ENCODE measurements at places on chromosomes 6 and 20. TPM values are rescaled to one million over a fixed set of nuclear protein-coding genes. Genes with fewer than 3 reads are reported as not detected.

DNA sequence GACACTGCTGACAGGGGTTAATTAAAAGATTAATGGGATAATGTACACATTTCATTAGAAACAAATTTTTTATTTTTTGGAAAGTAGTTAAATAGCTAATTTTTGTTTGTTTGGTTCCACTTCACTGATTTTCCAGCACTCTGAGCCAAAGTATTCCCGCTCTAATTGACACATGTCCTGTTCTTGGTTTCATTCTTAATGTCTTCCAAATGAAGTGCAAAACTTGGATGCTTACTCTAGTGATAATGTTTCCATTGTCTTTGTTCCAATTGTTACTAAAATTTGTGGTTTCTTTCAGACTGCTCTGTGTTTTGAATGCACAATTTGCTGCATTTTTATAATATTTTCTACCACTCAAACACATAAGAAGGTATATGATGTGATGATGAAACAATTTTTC lies 794.3 kb downstream of the PHF3 start:
- DNase-seq = no peak

GRCh38 chr20:12717061-12717460 lies 291.7 kb upstream of the SPTLC3 start:
- DNase-seq = no peak

DNA sequence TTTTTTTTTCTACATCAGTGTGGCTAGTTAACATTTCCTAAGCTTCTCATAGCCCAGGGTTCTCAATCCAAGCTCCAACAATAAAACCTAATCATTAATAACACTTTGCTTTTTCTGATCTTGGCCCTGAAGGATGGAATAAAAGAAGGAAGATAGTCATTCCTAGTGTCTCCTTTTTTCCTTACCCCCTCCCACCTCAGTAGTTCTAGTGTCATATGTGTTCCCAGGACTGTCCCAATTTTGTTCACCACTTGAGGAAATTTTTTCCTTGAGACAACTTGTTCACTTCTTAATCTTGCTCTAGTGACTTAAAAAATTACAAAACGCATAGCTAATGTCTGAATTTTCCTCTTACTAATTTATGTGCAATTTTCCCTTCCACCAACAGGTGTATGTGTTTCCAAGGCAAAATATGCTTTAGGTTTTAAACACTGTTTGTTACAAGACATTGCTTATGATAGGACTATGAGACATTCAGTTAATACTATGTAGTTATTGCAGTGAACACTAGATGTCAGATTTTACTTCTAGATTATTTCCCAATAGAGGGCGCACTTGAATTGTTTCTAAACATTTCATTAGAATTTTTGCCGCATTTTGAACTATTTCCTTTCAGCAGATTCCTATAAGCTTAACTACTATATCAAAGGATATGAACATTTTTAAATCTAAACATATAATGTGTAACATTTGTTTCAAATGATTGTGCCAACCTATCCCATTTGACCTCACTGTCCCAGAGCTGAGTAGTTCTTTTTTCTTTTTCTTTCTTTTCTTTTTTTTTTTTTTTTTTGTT lies 18.5 kb upstream of the C6orf141 start:
- DNase-seq = no peak

DNA sequence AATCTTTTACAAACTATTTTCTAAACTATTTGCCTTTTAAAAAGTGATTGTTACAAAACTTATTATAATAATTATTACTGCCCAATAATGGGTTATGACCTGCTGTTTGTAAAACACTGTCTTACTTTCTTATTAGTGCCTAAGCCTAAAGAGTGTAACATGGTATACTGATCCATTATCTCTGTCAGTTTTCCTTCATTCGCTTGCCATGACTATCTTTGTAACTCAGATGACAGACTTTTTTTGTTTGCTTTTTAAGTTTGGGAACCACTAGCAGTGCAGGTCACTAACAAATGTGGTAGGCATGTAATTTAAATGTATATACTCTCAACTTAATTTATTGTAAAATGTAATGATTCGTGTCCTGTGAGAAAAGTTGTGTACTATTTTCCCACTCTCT lies 9.9 kb upstream of the TFB1M start:
- no peak for DNase-seq

- no peak for DNase-seq
Observed at GRCh38 chr6:105757512-105758200, 328.5 kb upstream of the PRDM1 start.

DNA sequence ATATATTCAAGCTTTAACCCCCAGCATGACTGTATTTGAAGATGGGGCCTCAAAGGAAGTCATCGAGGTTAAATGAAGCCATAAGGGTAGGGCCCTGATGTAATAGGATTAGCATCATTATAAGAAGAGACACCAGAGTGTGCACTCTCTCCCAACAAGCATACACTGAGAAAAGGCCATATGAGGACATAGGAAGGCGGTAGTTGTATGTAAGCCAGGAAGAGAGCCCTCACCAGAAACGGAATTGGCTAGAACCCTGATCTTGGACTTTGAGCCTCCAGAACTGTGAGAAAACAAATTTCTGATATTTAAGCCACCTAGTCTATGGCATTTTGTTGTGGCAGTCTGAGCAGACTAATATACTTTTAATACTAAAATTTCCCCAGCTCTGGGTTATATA lies 150.1 kb upstream of the STXBP5 start:
- DNase-seq = no peak

DNA sequence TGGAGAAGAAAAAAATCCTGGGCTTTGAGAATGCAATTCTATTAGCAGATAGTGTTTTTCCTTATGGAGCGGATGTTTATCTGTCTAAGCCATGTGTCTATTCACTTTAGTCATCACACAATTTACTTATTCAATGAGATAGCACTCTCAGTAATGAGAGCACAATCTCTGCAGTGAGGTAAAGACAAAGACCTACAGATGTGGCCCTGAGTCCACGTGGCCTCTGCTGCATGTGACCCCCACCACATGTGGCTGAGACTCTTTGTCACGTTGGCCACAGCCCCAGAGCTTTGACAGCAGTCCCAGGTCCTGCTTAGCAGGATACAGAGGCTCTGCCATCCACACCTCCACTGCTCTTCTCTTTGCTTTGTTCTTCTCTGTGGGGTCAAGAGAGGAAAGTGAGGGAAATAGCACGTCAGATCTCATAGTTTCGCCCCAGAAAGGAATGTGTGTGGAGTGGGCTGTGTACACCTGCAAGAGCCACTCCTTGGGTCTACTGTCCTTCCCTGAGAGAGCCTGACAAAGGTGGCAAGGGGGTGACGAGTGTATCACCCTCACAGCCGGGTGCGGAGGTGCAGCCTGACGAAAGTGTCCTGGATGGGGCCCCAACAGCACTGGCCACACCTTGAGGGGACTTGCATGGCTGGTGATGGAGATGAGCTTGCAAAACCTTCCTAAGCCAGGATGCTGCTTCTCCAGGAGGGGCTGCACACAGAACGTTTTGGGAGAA lies 40.7 kb downstream of the ZNF831 start:
- DNase-seq = no peak

- no peak for DNase-seq
Observed at GRCh38 chr6:133956416-133957049, 3.5 kb downstream of the TBPL1 start.

- DNase-seq = no peak
Observed at GRCh38 chr6:24408719-24409410, 6.1 kb downstream of the MRS2 start.

- no peak for DNase-seq
Observed at GRCh38 chr6:110548110-110548847, 71.9 kb upstream of the SLC22A16 start.

DNA sequence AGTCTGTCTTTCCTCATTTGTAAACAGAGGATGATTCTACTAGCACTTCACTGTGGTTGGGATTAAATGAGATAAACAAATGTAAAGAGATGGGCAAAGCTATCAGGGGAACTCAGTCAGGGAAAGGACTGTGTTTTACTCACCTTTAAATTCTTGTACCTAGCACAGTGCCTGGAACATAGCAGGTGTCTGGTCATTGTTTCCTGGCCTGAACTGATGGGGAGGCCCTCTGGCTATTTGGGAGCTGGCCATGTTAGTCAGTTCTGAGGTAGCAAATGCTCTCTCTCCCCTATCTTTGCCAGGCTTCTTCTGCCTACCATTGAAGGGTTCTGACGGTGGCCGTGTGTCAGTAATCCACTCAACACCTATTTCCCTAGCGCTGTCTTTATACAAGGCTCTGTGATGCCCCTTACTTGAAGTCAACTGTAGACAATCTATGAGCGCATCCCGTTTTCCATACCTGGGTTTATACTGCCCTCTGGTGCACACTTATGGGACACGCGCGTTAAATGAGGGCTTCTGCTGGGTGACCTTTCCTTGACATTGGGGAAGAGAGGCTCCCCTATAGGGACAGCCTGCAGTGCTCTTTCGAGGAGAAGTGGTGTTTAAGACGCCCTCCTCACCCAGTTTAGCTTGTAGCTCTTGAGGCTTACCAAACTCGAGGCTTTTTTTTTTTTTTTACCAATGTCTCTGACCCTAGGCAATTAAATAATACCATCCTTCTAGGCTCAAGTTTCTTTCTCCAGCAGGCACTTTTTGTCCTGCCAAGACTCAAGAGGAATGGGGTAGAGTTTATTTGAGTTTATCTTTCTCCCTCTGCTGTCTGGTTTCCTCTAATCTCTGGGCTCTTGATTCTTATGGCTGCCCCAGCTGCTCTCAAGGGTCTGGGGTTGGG lies 4.0 kb upstream of the SPATS1 start:
- DNase-seq = no peak

GRCh38 chr20:63766695-63767426 lies 27.3 kb downstream of the SLC2A4RG start:
- no peak for DNase-seq

GRCh38 chr6:164097551-164098398 lies 683.3 kb downstream of the QKI start:
- DNase-seq = no peak

DNA sequence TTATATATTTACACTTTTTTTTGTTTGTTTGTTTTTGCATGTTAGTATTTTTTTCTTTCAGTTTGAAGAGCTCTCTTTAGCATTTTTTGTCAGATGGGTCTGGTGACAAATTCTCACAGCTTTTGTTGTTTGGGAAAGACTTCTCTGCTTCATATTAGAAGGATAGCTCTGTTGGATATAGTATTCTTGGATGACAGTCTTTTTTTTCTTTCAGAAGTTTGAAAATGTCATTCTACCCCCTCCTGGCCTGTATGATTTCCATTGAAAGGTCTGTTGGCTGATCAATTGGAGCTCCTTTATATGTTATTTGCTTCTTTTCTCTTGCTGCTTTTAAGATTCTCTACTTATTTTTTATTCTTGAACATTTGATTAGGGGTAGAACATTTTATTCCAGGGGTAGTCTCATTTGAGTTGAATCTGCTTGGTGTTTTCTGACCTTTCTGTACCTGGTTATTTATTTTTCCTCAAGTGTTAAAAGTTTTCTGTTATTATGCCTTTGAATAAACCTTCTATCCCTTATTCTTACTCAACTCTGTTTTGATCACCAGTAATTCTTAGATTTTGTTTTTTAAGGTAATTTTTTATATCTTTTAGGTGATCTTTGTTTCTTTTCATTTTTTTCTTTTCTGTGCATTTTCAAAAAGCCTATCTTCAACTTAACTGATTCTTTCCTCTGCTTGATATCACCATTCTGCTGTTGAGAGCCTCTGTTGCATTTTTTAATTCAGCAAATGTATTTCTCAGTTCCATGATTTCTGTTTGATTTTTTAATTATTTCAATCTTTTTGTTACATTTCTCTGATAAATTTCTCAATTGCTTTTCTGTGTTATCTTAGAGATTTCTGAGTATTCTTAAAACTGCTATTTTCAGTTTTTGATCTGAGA lies 176.8 kb upstream of the ECI2 start:
- no peak for DNase-seq

- DNase-seq = no peak
Observed at GRCh38 chr6:38436726-38437465, 202.8 kb downstream of the BTBD9 start.

- no peak for DNase-seq
Observed at GRCh38 chr6:36721369-36722140, 23.9 kb downstream of the RAB44 start.

GRCh38 chr6:153966001-153966400 lies 73.0 kb upstream of the OPRM1 start:
- DNase-seq = no peak

GRCh38 chr20:63652192-63652980 lies 838 bp downstream of the STMN3 start:
- DNase-seq = no peak

GRCh38 chr20:36741072-36741471 lies 4.8 kb downstream of the NDRG3 start:
- DNase-seq = no peak

- no peak for DNase-seq
Observed at GRCh38 chr20:42341654-42342053, 723.5 kb upstream of the CHD6 start.

- no peak for DNase-seq
Observed at GRCh38 chr6:45803071-45803470, 212.6 kb downstream of the CLIC5 start.

GRCh38 chr6:150254770-150255169 lies 111.9 kb downstream of the PPP1R14C start:
- DNase-seq = no peak

- DNase-seq = no peak
Observed at GRCh38 chr6:38997128-38997761, 51.3 kb upstream of the GLP1R start.

DNA sequence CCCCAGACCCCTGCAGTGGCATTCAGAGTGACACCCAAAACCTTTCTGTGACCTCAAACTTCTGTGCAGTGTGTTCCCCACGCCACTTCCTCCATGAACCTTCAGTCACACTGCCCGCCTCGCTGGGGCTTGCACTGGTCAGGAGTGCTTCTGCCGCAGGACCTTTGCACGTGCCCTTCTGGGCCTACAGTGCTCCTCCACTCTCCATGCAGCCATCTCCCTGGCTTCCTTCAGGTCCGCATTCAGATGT lies 27.1 kb downstream of the SYNJ2 start:
- DNase-seq = no peak

- DNase-seq = no peak
Observed at GRCh38 chr6:107707346-107708275, 116.5 kb downstream of the SCML4 start.

DNA sequence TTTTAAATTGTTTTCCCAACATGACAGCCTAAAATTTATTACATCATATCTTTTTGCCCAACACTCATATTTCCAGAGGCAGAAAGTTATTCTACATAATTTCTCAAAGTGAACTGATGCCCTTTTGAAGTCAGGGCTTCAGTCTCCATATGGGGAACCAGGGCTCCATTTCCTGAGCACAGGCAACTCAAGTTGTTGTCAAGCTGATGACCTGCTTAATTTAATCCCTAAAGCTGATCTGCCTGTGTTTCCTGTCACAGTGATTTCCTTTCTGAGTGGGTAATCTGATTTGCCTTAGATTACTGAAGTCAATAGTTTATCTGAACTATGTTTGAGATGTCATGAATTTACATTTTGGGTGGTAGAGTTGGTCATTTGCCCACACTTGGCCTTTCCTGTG lies 932.1 kb upstream of the MANEA start:
- no peak for DNase-seq

HDDC2 gene
- total RNA-seq = 56.1 TPM

ADGRG6 gene
- total RNA-seq = 12.6 TPM

HSPA1L gene
- total RNA-seq = 1.4 TPM

SIRPB1 gene
- 0.36 TPM for total RNA-seq

TBXT gene
- total RNA-seq = not detected

LRRC1 gene
- total RNA-seq = 20.8 TPM

OPN5 gene
- not detected for total RNA-seq

MAP1LC3A gene
- total RNA-seq = 51.0 TPM

OR12D3 gene
- total RNA-seq = not detected

RHAG gene
- total RNA-seq = 0.81 TPM

SLC17A3 gene
- total RNA-seq = not detected

ENPP5 gene
- 0.14 TPM for total RNA-seq

GRIK2 gene
- 2.1 TPM for total RNA-seq

All from sigmoid colon (tissue), 7 donors.